ENCODE measurements at places on chromosomes 16 and 17.

GRCh38 chr16:18796377-18796776, 5.0 kb downstream of the ARL6IP1 start:
- no peak for DNase-seq

GRCh38 chr17:77444984-77445759, 304.4 kb downstream of the SEC14L1 start:
- DNase-seq = peak; percentile 64

- no peak for DNase-seq
These were observed 4.9 kb downstream of the MT1F start for GRCh38 chr16:56662357-56663354.

GRCh38 chr16:83343935-83344366, 463.8 kb upstream of the HSBP1 start:
- peak; percentile 69 for DNase-seq

DNA sequence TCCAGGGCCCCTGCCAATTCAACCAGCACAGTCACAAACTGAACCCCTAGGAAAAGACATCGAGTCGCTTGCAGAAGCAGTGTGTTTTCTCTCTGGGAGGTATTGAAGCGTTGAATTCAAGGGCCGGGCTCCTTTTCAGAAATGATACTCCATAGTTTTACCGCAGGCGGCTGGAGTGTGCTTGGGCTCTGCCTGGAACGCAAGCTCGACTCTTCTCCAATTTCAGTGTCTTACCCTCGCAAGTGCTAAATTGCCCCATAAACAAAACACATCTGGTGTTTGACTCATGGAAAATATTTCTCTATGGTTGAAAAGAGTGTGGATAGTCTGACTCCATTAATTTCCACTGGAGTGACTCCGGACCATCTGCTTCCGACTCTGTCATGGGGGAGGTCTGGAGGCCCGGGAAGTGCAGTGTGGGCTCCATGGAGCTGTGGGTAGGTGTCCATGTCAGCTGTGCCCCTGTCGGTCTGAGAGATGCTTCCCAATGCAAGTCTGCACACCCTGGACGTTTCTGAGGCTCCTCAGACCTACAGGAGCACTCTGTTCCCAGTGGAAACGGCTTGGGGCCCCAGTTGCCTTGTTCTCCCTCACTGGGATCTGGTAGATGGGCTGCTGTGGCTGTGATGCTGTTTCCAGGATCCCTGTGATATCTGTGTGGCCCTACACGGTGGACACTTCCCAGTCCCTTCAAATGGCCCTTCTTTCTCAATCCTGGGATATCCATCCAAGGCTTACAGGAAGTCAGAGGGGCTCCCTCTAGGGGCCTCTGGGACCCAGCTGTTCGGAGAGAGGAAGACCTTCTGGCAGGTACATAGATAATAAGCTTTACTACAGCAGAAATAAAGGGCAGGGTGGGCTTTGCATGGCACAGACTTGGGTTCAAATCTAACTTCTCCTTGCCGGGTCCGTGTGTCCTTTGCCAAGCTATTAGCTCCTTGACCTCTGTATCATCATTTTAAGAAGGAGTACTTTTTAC, 119.8 kb upstream of the CDH13 start:
- peak; percentile 29 for DNase-seq

GRCh38 chr17:76925441-76925891, 57.3 kb downstream of the MGAT5B start:
- DNase-seq = no peak

DNA sequence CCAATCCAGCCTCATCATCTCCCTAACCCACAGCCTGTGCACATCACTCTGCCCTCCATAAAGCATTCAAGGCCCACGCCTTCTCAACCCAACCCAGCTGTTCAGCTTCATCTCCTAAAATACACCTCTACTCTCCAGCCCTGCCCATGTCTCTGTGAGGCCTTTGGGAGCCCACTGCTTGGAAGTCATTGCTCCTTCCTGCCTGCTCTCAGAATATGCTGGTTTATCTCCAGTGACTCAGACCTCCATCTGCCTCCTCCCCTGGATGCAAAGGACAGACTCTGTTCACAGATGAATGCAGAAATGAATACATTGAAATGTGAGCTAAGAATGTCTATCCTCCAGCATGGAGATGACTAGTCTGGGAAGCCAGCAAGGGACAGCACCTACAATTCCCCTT, 19.0 kb downstream of the KCNG4 start:
- DNase-seq = no peak

DNA sequence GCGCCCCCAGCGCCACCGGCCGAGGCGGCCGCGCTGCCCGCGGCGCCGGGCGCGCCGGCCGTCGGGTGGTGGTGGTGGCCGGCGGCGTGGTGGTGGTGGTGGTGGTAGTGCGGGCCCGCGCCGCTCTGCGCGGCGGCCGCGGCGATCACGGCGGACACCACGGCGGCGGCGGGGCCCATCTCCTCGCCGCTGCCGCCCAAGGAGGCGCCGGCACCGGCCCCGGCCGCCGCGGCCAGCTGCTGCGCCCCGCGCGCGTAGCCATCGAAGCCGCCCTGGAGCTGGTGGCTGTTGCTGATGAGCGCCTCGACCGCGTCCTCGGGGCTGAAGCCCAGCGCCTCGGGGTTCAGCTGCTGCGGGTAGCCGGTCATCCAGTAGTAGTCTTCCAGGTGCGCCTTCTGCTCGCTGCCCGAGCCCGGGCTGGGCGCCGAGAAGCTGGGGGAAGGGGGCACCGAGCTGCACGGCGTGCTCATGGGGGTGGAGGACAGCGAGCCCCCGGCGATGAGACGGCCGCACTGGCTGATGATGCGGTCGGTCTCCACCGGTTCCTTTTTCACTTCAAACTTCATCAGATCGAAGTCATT, 1.2 kb downstream of the MAF start:
- DNase-seq = no peak

DNA sequence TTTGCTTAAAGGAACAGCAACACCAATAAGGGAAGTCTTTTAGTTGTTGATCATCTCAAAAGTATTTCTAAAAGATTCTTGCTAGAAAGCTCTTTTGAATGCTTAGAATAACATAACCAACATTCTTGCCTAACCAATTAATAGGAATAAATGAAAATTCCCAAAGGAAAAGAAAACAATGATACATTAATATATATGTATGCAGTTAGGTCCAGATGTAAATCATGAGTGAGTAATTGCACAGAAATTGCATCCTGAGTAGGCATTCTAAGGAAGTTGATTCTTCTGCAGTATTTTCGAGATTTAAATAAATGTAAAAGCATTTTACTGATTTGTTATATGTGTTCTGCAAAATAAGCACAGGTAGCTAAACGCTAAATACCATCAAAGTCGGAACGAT, 22.1 kb downstream of the COX10 start:
- peak; percentile 71 for DNase-seq

- peak; percentile 24 for DNase-seq
These were observed 17.1 kb upstream of the C17orf113 start for GRCh38 chr17:42067371-42068091.

DNA sequence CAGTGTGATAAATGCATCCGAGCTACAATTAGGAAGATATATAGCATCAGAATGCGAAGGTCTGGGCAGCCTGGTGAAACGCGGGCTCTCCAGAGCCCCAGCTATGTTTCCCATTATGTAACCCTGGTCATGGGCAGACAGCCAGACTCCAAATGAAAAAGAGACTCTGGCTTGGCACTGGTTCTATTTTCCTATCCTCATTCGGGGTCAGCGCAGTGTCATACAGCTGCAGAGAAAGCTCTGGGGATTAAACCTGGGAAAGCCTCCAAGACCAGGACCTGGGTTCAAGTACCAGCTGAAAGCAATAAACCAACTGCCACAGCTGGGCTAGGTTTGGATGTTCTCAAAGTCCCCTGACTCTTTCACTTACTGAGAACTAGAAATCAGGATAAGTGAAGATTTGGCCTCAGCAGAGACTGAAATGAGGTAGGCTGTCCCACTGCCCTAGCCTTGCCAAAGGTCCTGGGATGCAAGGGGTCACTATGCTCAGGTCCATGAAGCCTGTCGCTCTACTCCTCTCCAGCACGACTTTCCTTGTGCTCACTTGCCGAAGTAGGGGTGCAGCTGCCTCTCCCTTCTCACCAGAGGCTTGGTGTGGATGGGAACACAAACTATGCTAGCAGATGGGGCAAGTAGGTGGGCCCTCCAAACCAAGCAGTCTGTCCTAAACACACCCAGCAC, 123.8 kb downstream of the SMG6 start:
- DNase-seq = peak; percentile 99

- peak; percentile 51 for DNase-seq
These were observed at the start of gene STX1B for GRCh38 chr16:31010585-31011325. TSS of gene STX1B (minus strand) at chr16:31010638. CDS start at chr16:31010396, 242 bp downstream.

DNA sequence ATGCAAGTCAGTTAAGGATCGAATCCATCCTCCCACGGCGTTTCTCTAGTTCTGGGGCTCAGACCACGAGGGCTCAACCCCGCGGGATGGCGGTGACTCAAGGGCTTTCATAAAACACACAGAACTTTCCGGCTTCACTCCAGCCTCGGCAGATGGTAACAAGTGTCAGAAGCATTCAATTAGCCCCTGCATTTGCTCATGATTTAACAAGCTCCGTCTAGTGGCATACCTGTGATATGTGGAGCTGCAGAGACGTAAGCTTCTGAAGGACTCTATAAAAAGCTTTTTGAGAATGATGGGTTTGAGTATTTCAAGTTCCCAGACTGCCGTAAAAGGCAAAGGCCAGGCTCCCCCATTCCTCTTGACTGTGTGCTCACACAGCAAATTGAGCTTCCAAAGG, 91.3 kb upstream of the SEC14L1 start:
- no peak for DNase-seq
